ENCODE measurements at places on chromosomes 1 and 21. TPM values are rescaled to one million over a fixed set of nuclear protein-coding genes. Genes with fewer than 3 reads are reported as not detected.

Gene CADM3
- total RNA-seq, result 3.5 TPM

Gene SPRR2G
- not detected for total RNA-seq

Gene NPR1
- total RNA-seq, result 15.1 TPM

Gene ROR1
- total RNA-seq, result 35.3 TPM

Gene MSH4
- 0.25 TPM for total RNA-seq

Gene EXO1
- 4.1 TPM for total RNA-seq

Gene CPLANE2
- total RNA-seq, result 5.7 TPM

DNA sequence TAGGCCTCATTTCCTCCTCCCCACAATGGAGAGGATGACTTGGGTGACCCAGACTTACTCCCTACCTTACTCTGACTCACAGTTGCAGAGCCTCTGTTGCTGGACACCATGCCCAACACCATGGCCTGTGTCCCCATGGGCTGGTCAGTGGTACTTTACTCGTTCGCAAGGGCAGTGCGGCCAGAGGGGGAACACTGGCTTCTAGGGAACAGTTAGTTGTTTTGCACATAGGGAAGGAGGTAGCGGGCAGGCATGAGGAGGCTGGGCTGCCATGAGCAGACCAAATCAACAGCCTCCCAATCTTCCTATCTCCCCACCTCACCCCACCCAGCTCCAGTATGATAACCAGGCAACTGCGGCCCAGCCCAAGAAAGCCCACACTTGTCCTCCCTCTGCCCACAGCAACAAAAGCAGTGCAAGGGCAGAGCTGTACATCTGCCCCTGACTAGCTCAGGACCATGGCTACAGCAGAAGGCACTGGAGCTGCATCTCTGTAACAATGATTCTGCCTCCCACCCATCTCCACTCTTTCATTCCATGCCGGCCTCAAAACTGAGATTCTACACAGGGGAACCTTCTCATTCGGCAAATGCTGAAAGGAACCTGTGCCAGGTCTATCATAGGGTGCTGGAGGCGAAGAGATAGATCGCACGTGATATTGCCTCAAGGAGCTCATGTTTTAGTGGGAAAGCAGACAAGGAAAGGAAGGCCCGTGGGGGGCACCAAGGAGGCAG lies 18.6 kb downstream of the TAL1 start:
- no peak for DNase-seq
- no peak overlapping the region for H3K4me3 ChIP-seq
- H3K27me3 ChIP-seq, result no peaks in the 10 kb centered on the region
- peak overlapping the region; percentile 60 for H3K27ac ChIP-seq
- H3K4me1 ChIP-seq, result no peaks in the 10 kb centered on the region
- no peaks in the 10 kb centered on the region for H3K36me3 ChIP-seq

- no peak overlapping the region for H3K4me3 ChIP-seq
- H3K27ac ChIP-seq, result no peak overlapping the region
- H3K4me1 ChIP-seq, result no peaks in the 10 kb centered on the region
- no peak for DNase-seq
- H3K27me3 ChIP-seq, result peaks cover 26% of the 10 kb centered on the region
These were observed 172.7 kb downstream of the PTPRU start for GRCh38 chr1:29408831-29409605.

DNA sequence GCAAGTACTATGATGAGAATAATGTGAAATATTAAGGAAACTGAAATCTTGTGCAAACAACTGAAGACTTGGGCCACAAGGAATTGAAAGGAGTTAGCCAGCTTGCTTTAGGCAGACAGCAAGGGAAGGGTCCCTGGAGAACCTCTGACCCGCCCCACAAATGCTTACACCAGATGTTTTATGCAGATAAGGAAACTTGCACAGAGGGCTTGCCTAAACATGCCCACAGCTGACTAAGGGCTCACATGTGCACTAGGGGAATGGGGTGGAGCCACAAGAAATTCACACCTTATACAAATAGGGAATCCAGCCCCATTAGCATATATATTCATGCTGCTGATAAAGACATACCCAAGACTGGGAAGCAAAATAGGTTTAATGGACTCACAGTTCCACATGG lies 86.1 kb upstream of the CYYR1 start:
- no peak overlapping the region for H3K4me3 ChIP-seq
- no peaks in the 10 kb centered on the region for H3K4me1 ChIP-seq
- H3K36me3 ChIP-seq, result no peaks in the 10 kb centered on the region
- no peaks in the 10 kb centered on the region for H3K27me3 ChIP-seq
- no peak for DNase-seq
- H3K27ac ChIP-seq, result no peak overlapping the region

DNA sequence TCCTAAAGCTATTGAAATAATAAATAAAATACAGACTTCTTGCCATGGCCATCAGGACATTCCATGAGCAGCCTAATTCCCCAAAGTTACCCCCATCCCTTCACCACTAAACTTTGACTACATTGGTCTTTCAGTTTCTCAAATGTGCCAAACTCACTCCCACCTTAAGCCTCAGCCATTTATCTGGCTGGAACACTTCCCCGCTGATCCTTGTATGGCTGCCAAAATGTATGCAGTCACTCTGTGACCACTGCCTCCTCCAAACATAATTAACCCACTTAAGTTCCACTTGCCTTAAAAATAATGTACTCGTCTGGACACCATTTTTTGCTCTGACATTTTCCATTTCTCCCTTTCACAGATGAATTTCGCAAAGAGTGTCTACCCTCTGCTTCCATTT lies 407.4 kb downstream of the NTNG1 start:
- no peak overlapping the region for H3K27ac ChIP-seq
- no peak overlapping the region for H3K4me3 ChIP-seq
- no peaks in the 10 kb centered on the region for H3K4me1 ChIP-seq

DNA sequence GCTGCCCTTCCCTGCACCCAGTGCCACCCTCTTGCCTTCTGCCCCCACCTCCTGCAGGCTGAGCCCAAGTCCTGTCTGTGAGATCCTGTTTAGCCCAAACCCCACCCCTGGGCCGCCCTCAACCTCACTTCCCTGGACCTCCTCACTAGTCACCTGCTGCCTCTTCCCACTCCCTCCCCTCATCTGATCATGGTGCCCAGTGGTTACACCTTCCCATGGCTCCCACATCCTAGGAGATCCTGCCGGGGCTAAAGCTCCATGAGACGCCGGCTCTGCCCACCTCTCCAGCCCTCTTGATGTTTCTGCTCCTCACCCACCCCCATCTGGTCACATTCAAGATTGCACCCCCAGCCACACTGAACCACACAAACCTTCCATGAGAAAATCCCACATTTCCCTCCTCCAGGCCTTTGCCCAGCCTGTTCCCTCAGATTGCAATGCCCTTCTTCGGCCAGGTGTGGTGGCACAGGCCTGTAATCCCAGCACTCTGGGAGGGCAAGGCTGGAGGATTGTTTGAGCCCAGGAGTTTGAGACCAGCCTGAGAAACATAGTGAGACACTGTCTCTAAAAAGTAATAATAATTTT lies 17.0 kb downstream of the TTC39A start:
- H3K27me3 ChIP-seq, result no peaks in the 10 kb centered on the region
- no peaks in the 10 kb centered on the region for H3K4me1 ChIP-seq

- H3K4me3 ChIP-seq, result no peak overlapping the region
- no peaks in the 10 kb centered on the region for H3K36me3 ChIP-seq
- no peaks in the 10 kb centered on the region for H3K27me3 ChIP-seq
- no peak overlapping the region for H3K27ac ChIP-seq
These were observed 17.8 kb upstream of the CNR2 start for GRCh38 chr1:23930861-23931490.

- no peak overlapping the region for H3K27ac ChIP-seq
- H3K36me3 ChIP-seq, result no peaks in the 10 kb centered on the region
- H3K27me3 ChIP-seq, result no peaks in the 10 kb centered on the region
- no peak overlapping the region for H3K4me3 ChIP-seq
- H3K4me1 ChIP-seq, result no peaks in the 10 kb centered on the region
These were observed 79.7 kb downstream of the NGF start for GRCh38 chr1:115258302-115258866.

DNA sequence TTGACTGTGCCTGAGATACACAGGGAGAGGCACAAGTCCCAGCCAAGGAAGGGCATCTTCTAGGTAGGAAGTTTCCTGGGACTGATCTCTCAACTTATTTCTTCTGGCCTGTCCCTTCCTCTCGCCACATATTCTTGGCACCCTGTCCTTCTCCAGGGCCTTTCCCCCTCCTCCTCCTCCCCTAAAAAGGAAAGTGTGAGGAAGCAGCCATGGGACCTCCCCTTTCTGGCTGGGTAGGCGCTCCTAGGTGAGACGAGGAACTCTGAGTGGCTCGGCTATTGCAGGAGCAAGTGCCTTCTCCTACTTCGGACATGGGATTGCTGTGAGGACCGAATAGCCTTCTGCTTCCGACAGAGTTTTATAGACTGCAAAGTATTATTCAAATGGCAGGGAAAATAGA lies 15.5 kb upstream of the MTARC2 start:
- no peaks in the 10 kb centered on the region for H3K27me3 ChIP-seq
- H3K4me1 ChIP-seq, result peaks cover 20% of the 10 kb centered on the region
- H3K36me3 ChIP-seq, result no peaks in the 10 kb centered on the region
- DNase-seq, result peak; percentile 44
- peak overlapping the region; percentile 50 for H3K4me3 ChIP-seq

- DNase-seq, result no peak
- no peak overlapping the region for H3K27ac ChIP-seq
- no peaks in the 10 kb centered on the region for H3K4me1 ChIP-seq
- no peak overlapping the region for H3K4me3 ChIP-seq
- H3K27me3 ChIP-seq, result no peaks in the 10 kb centered on the region
These were observed 288.0 kb downstream of the BACH1 start for GRCh38 chr21:29586696-29587095.

DNA sequence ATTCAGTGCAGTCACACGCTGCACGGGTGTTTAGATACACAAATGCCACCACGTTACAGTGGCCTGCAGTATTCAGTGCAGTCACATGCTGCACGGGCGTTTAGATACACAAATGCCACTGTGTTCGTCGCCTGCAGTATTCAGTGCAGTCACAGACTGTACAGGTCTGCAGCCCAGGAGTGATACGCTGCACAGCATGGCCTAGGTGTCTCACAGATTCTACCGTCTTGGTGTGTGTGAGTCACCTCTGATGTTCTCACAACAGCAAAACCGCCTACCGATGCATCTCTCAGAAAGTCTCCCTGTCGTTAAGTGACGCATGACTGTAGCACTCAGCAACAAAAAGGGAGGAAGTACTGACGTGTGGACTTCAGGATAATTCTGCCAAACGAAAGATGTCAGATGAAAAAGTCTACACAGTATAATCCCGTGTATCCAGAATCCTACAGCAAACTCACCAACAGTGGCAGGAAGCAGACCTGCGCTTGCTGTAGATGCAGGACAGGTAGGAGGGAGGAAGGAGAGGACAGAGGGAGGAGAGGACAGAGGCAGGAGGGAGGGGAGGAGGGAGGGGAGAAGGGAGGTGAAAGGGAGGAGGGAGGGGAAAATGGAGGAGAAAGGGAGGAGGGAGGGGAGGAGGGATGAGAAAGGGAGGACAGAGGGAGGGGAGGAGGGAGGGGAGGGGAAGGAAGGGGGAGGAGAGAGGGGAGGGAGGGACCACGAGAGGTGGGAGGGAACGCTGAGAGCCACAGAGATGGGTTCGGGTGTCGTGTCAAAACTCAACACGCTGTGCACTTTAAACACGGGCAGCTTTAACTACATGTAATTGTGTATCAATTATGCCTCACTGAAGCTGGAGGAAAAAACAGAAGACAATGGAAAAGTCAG lies 36.3 kb upstream of the PCBP3 start:
- no peak for DNase-seq
- H3K27ac ChIP-seq, result no peak overlapping the region
- no peak overlapping the region for H3K4me3 ChIP-seq

DNA sequence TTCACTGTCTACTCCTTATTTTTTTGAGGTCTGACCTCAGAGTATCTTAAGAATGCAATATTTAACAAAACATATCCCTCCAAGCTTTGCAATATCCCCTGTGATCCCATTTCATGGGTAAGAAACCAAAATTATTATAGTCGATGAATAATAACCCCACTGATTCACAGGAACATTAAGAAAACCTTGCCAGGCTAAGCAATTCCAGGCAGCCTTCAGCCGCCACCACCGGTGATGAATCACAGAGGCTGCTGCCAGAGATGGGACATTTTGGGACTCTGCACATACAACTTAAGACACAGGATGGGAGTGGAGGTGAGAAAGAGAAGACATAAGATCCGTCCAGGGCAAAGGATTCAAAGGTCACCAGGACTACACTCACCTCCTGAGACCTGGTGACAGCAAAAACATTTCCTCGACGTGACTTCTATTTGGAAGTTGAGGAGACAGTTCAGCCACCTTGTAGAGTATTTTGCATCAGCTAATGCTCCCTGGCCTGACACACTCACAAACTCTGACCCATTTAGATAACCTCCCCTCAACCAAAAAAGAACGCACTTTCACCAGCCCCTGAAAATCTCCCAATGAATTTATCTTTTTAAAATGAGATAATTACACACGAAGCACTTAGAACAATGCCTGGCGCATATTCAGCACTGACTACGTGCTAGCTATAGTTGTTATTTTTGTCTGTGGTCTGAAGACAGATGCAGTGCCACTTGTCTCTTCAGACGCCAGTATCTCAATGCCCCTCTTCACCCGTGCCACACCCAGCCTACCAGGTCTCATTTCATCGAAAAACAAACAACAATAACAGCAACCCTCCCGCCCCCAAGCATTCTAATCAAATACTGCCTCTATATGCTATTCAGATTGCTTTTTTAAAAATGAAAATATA lies 17.8 kb upstream of the OVAAL start:
- H3K27ac ChIP-seq, result peak overlapping the region; percentile 80

- H3K27ac ChIP-seq, result no peak overlapping the region
- DNase-seq, result no peak
- no peaks in the 10 kb centered on the region for H3K27me3 ChIP-seq
- no peaks in the 10 kb centered on the region for H3K36me3 ChIP-seq
These were observed 97.4 kb downstream of the PRDM2 start for GRCh38 chr1:13797397-13797796.

All from heart left ventricle (tissue), 16 donors.